ENCODE measurements at places on chromosomes 2 and 18.
A peak's percentile ranks its signal among the peaks of the same experiment; 100 is the strongest.

- peak; percentile 26 for DNase-seq
These were observed 1098.5 kb upstream of the DDX18 start for GRCh38 chr2:116716038-116716437.

DNA sequence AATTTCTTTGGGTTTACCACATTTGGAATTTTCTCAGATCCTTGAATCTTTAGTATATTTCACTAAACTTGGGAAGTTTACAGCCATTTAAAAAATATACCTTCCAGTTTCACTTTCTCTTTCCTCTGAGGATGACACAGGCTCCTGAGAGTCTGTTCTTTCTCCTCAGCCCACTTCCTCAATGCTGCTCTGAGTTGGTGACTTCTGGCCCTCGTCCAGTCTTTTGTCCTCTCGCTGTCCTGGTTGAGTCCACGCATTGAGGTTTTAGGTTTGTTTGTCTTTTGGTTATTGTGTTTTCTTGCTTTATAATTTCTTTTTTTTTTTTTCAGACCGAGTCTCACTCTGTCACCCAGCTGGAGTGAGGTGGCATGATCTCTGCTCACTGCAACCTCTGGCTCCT lies 40.7 kb upstream of the GALR1 start:
- peak; percentile 17 for DNase-seq

DNA sequence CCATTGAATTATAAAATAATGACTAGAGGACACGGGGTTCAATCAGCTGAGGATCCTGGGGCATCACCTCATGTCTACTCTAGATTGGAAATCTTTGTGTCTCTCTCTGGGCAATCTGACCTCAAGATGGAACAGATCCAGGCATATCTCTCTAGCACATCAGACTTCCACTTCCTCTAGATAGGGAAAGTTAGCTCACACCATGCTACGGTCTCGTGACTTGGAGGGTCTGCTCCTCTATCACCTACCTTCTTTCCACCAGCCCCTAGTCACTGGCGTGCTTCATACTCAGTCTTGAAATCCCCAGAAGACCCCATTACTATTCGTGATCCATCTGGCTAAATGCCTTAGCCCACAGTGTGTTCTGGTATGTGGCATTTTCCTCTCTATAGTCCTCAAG lies 148.8 kb downstream of the ANKRD44 start:
- DNase-seq: no peak

DNA sequence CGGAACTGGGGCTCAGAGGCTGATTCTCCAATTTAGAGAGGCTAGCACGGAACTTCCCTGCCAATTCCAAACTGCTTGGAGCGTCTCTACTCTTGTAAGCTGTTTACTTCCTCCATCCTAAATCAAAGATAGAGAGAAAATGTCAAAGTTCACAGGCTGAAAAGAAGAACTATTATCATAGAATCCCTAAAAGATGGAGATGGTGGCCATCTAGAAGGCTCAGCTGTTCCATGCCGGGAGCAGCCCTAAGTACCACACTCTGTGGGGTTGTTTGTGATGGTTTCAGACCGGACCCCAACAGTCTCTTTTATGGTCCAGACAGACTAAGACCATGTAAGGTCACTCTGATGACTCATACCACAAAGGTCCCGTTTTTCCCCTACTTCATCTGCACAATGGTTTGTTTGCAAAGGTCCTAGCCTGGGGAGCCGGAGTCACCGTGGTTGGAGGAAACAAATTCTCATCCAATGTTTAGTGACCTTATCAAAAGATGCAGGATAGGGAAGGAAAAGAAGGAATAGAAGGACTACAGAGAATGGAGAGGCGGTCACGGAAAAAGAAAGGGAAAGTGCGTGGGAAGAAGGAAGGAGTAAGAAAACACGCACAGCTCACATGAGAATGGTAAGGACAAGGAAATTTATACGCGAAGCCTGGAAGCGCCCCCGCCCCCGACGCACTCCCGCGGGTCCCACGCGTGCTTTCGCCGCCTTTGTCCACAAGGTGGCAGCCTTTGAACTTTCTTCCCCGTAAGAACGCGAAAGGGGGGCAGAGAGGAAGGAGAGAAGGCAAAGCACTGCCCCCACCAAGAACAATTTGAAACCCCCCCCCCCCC lies 453 bp upstream of the ANTXR1 start:
- peak; percentile 49 for DNase-seq

- no peak for DNase-seq
These were observed 8.4 kb upstream of the SERPINB8 start for GRCh38 chr18:63961435-63961980.

- DNase-seq: no peak
These were observed 2.6 kb upstream of the PPM1B start for GRCh38 chr2:44166096-44166495.

- no peak for DNase-seq
These were observed 66.3 kb downstream of the SCN2A start for GRCh38 chr2:165305391-165306096.

DNA sequence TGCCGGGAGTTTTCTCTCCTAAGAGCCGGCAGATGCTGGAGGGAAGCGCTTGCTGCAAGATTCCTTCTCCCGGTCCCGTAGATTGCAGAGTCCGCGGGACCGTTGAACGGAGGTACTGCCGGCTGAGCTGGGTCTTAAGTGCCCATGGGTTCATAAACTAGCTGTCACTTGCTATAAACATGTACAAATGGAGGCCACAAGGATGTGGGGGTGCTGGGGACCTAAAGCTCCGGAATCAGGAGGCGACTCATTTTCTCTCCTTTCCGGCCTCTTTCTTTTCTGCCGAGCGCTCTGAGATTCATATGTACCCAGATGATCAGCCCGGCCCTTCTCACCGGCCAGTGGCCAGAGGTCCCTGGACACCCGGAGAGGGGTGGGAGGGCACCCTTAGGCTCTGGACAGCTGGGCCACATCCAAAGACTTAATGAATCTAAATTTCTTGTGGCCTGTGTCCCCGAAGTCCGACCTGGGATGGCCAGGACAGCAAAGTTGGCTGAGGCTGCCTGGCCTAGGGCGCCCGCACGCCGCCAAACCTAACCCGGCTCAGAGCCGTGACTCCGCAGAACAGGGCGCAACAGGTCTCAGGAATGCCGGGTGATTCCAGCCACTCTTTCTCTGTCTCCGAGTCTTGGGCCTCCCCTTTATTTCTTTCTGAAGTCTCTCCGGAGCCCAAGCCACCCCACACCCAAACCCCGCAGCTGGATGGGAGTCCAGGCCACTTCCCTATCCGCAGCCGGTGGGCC lies 2.4 kb upstream of the PAX3 start:
- DNase-seq: no peak

- DNase-seq: no peak
These were observed 29.3 kb downstream of the PDE11A start for GRCh38 chr2:178043266-178043665.
